CD8-positive, alpha-beta T cell (primary cell): ENCODE measurements at places on chromosomes 6 and 20. TPM values are rescaled to one million over a fixed set of nuclear protein-coding genes. Genes with fewer than 3 reads are reported as not detected.

The GRM1 gene
- not detected for total RNA-seq

The CD93 gene
- total RNA-seq = 0.16 TPM

The TBX18 gene
- not detected for total RNA-seq

The HMGCLL1 gene
- not detected for total RNA-seq
